ENCODE measurements at places on chromosomes 2 and 18.

DNA sequence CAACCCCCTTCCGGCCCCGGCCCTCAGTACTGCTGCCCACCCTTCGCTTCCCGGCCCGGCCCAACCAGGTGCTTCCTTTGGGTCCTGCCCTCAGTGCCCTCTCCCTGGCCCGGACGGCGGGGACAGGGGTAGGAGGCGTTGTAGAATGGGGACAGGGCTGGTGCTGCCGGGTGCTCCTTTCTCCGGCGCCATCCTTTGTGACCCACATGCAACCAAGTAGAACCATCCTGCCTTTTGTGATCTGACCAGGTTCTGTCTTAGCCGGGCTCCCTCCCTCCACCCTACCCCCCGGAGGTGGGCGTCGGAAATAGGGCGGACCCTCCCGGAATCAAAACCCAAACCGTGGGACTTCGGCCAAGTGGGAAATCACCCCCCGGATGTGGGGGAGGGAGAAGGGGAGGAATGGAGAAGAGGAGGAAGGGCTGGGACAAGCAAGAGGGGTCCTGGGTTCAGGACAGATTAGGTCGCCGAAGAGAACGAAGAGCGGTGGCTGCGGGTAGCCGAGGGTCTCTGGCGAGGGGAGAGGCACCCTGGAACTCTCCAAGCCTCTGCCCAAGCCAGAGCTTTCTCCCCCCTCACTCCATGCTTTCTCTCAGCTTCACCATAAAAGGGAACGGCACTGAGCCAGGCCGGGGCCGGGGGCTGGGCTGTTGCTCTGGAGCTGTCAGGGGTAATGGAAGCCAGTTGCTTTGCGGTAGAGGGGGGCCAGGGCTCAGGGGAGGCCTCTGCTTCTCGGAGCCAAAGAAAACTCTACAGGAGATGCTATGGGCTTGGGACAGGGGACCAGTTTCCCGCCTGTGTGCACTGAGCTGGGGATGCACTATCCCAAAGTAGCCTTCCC lies 756 bp upstream of the OST4 start:
- peak; percentile 36 for DNase-seq

GRCh38 chr2:141522702-141523101 lies 608.1 kb downstream of the LRP1B start:
- DNase-seq, result no peak

DNA sequence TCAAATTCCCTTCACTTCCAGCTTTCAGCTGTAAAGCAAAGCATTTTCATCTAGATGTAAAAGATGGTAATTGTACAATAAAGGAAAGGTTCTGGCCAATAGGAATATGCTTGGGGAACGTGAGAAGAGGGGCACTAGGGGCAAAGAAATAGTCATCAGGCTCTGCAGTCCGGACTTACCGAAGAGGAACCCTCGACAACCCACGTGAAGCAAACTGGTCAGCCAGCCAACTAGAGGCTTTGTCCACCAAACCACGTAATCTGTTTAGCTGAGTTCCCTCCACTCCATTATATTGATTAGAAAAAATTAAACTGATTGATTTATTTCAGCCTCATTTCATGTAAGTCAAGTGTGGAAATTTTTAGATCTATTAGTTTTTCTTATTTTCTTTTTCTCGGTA lies 300.4 kb upstream of the FANCL start:
- DNase-seq, result no peak

DNA sequence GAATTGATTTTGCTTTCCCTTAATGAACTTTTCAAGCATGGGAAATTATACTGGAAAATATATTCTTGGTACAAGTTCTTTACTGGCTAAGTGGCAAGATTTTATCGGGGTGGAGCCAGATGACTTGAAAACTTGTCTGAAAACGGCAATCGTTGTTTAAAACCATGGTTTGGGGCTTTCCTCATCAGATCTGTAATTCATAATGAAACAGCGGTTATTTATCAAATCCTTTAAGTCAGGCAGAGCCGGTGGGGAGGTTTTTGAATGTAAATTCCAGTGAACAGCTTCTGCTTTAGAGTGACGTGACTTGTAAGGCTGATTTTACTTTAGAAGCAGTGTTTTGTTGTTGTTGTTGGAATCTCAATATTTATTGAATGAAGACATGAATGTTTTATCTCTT lies 2.6 kb downstream of the SEC11C start:
- no peak for DNase-seq

- DNase-seq, result no peak
Observed at GRCh38 chr18:62682371-62682770, 33.0 kb upstream of the PHLPP1 start.

GRCh38 chr2:156852210-156852609 lies 405.3 kb upstream of the GALNT5 start:
- no peak for DNase-seq

DNA sequence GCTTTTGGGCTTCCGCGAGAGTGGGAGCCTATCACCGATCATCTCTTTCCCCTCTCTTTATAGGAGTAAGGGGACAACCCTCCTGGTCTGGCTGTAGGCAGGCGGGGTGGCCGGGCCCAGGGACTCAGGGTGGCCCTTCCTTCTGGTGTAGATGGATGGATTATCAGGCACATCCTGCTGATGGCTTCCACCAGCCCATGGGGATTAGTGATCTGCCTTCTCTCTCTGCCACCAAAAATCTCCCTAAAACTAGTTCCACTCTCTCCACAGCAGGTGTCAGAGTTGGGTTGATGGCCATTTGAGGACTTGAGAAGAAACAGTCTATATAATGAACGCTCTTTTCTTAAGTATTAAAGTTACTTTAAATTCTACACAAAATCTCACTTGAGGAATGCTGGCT lies 37.4 kb downstream of the NCK2 start:
- no peak for DNase-seq

DNA sequence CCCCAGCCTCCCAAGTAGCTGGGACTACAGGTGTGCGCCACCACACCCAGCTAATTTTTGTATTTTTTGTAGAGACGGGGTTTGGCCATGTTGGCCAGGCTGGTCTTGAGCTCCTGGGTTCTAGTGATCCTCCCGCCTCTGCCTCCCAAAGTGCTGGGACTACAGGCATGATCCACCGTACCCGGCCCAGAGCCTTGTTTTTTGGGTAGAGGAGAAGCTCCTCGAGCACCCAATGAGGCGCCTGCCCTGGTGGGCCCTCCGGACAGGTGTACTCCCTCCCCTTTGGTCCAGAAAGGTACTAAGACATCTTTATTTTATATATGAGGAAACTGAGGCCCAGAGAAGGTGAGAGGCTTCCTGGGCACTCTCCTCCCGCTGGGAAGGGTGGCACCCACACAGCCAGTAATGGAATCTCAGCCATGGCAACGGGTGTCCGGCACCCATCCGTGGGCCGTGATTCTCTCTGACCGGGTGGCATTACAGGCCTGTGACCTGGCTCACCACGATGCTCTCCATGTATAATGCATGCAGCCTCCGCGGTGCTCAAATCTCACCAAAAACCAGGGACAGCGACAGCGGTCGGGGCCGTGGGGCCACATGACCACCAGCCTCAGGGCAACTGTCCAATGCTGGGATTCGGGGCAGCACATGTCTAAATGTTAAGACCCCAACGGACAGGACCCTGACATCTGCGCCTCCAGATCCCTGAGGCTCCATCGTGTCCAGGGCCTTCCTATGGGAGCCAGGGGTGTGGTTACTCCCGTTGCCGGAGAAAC lies 16.8 kb upstream of the KLHL30 start:
- DNase-seq, result no peak

DNA sequence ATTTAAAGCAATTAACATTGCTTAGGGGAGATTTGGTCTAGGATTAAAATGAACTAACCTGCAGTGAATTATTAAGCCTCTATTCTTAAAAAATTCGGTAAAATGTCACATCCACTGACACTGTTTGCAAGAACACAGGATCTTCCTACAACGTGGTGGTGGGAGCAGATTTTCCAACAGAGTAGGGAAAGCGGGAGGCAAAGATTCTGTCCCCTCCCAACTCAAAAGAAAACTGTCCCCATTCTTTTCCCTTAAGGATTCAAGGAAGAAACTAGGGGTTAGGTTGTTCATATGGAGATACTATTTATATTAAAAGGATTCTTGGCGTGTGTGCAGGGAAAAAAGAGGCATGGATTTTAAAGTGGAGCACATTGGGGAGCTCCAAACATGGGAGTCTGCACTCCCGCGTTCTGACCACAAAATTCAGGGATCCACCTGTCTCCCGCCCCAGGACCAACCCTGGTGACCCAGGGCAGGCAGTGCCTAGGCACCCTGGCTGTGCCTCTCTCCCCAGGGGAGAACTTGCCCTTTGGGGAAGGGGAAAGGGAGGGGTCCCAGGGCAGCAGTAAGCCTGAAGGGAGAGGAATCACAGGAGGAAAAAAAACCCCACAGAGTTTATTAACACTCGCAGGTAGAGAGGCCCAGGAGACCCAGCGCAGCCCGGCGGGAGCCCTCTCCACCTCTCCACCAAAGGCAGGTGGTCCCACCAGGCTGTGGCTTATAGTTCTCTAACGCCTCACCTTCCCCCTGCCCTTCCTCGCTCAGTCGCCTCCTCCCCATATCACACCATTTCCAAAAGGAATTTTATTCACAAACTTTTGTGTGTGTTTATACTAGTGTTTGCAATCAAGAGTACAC lies 2.3 kb downstream of the PTGR3 start:
- DNase-seq, result no peak

- no peak for DNase-seq
Observed at GRCh38 chr2:85511008-85511811, 27.8 kb upstream of the MAT2A start.

- no peak for DNase-seq
Observed at GRCh38 chr2:146826388-146826787, 1018.4 kb upstream of the ACVR2A start.

DNA sequence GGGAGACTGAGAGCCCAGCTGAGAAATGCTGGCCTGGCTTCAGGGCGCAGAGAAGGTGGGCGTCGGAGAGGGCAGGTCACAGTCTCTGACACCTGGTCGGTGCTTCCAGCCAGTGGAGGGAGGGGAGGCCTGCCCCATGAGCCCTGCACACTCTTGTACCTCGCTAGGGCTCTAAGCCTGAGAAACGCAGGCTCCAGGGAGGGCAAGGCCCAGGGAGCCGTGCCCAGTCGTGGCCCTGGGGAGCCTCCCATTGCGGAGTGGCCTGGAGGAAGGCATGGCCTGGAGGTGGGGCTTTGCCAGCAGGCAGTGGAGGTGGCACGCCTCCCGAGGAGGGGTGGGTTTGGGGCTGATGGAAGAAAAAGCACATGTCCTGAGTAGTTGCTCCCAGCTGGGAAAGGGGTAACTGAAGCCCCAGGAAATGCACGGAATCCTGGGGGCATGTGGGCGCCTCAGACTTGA lies 39.0 kb downstream of the MTERF4 start:
- DNase-seq, result no peak

DNA sequence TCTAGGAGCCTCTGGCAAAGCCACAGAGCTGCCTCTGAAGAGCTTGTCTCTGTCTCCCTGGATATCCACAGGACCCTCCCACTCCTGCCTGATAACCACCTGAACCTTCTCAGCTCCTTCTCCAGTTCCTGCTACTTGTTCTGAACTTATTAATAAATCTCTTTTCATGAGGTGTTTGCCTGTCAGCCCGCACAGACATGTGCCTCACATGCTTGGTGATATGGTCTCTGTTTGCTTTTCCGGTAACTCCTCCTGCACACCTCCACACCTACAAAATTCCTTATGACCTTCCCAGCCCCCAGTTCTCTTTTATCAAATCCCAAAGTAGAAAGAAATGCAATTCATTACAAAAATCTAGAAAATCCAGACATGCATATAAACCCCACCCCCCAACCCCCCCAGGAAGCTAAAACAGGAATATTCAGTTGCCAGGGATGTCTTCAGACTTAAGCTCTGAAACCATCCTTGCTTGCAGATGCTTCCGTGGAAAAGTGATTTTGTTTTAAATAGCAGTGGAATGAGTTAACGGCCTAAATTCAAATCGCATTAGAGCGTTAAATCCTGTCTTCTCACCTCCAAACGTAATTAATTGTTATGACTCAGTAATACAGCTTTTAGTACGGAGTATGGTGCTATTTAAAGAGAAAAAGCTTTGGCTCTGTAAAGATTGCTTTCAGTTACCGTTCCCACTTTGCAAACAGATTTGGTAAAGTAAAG lies 2.1 kb upstream of the PID1 start:
- DNase-seq, result no peak

- DNase-seq, result peak; percentile 32
Observed at GRCh38 chr2:53715568-53715967, 52.0 kb upstream of the CHAC2 start.

- DNase-seq, result peak; percentile 33
Observed at GRCh38 chr18:57627488-57627887, 5.9 kb upstream of the NARS1 start.

- DNase-seq, result no peak
Observed at GRCh38 chr2:202786842-202787241, 84.7 kb downstream of the ICA1L start.

GRCh38 chr18:68263481-68263880 lies 451.4 kb downstream of the TMX3 start:
- peak; percentile 77 for DNase-seq

DNA sequence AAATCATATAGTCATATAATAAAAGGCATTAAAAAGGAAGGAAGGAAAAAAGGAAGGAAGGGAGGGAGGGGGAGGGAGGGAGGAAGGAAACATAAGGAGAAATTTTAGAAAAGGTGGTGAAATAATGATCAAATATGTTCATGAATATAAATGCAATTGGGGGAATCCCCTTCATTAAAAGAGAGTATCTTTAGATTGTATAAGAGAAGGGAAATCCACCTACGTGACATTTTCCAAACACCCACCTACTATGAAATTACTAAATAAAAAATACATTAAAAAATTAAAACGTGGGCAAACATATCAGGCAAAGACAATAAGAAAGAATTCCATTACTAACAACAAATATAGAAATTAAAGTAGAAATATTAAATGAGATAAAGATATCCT lies 203.4 kb upstream of the PARD3B start:
- no peak for DNase-seq

GRCh38 chr2:233264667-233265066 lies 13.2 kb downstream of the ATG16L1 start:
- DNase-seq, result no peak

- DNase-seq, result peak; percentile 66
Observed at GRCh38 chr18:22348521-22349316, 69.0 kb downstream of the CTAGE1 start.

GRCh38 chr2:68345129-68345875 lies 19.8 kb upstream of the PLEK start:
- no peak for DNase-seq

GRCh38 chr2:68850524-68850923 lies 20.7 kb downstream of the BMP10 start:
- DNase-seq, result no peak

DNA sequence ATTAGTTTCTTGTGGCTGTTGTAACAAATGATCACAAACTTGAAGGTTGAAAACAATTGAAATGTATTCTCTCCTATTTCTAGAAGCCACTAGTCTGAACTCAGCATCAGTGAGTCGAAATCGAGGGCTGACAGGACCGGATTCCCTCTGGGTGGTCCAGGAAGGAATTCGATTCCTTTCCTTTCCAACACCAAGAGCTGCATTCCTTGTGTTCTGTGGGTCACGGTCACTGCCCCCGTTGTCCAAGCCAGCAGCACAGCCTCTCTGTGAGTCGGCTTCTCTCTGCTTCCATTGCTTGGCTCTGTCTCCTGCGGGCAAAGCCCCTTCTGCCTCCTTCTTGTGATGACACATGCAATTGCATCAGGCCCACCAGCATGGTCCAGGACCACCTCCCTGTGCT lies 67.3 kb downstream of the SMIM21 start:
- DNase-seq, result no peak

Measured in GM23248 (cell line).